Activated T-cell treated with anti-CD3 and anti-CD28 coated beads, Interleukin-2, amount 50 U/mL, for 72 hours (primary cell): ENCODE measurements at places on chromosomes 11 and 22. TPM values are rescaled to one million over a fixed set of nuclear protein-coding genes. Genes with fewer than 3 reads are reported as not detected.

DNA sequence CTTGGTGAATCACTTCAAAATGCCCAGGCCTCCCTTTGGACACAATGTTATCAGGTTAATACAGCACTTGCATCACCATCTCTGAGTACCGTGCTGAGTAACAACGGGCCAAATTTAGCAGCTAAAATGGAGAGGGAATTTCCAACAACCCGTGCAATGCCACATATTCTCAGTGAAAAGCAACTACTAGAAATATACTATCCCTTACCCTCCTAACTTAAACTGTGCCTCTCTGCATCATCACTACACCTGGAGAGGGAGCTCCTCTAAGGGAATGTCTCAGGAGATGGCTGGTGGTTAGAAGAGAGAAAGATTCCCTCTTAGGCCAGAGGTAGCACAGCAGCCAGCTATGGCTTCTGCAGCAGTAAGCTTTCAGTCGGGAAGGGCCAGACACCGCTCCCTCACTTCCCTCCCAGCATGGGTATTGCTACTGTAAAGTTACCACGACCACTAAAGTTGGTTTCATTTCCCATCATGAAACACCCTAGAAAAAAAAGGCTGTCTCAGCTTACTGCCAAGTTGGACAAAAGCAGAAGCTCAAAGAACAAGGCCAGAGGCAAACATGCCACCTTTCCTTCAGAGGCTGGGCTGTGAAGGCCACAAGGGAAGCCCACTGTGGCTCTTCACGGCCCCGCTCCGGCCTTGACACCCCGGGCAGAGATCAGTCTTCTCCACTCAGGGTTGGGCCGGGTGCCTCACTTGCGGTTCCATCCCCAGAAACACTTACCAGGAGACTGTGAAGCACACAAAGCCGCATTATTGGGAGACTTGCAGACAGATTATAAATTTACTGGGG, 3.9 kb downstream of the MAML2 start:
- peaks cover 22% of the 10 kb centered on the region for H3K36me3 ChIP-seq
- H3K4me3 ChIP-seq: peak overlapping the region; percentile 94
- H3K4me1 ChIP-seq: peaks cover 71% of the 10 kb centered on the region
- peak; percentile 54 for DNase-seq

DNA sequence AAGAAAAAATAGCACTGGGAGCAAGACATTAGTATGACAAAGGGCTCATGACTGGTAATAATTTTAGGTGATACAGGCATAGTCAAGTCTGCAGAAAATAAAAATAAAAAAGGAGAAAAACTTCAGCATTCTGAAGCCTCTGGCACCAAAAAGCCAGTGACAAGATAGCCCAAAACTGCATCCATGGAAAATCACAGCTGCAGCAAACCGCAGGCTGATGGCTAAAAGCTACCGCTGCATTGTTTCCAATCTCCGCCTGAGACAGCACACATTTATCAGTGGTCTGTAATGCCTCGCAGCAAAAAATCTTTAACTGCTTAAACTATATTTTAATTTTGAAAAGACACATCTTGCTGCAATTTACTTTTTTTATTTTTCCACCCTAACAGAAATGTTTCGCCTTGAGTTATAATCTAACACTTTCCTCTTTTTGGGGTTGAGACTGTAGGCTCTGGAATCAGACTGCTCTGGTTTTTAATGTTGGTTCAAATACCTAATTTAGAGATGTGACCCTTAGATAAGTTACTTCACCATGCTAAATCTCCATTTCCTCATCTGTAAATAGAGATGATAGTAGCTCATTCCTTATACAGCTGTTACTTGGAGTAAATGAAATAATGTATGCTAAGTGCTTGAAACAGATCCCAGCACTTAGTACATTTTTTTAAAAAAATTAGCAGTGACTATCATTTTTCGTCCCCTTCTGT, 42.0 kb upstream of the FIBIN start:
- DNase-seq: no peak
- H3K27ac ChIP-seq: no peak overlapping the region
- H3K4me3 ChIP-seq: no peak overlapping the region
- H3K4me1 ChIP-seq: no peaks in the 10 kb centered on the region
- H3K27me3 ChIP-seq: no peaks in the 10 kb centered on the region
- no peaks in the 10 kb centered on the region for H3K36me3 ChIP-seq

- DNase-seq: peak; percentile 56
- peak overlapping the region; percentile 98 for H3K27ac ChIP-seq
- peaks cover 10% of the 10 kb centered on the region for H3K36me3 ChIP-seq
- peaks cover 64% of the 10 kb centered on the region for H3K4me1 ChIP-seq
Observed at GRCh38 chr11:14357881-14358728, 878 bp downstream of the RRAS2 start.

DNA sequence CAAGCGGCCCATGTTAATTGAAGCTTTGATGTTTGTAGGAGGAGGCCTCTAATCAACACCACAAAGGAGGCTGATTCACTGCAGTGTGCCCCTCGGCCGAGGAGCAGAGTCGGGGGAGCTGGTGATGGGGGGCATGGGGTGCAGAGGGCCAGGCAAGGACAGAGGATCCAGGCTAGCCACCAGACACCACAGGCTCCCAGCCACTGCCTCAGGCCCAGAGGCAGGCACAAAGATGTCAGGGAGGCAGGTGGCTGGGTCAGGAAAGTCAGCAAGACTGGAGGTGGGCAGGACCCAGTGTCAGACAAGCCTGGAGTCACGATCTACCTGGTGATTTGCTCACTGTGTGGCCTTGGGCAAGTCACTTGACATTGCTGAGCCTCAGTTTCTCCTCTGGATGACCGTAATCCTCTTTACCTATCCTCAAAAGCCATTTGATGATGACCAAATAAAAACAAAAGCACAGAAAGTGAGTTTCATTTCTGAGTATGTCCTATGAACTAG, 121.0 kb downstream of the BUD13 start:
- H3K36me3 ChIP-seq: no peaks in the 10 kb centered on the region
- DNase-seq: no peak
- no peak overlapping the region for H3K4me3 ChIP-seq
- H3K27me3 ChIP-seq: no peaks in the 10 kb centered on the region

DNA sequence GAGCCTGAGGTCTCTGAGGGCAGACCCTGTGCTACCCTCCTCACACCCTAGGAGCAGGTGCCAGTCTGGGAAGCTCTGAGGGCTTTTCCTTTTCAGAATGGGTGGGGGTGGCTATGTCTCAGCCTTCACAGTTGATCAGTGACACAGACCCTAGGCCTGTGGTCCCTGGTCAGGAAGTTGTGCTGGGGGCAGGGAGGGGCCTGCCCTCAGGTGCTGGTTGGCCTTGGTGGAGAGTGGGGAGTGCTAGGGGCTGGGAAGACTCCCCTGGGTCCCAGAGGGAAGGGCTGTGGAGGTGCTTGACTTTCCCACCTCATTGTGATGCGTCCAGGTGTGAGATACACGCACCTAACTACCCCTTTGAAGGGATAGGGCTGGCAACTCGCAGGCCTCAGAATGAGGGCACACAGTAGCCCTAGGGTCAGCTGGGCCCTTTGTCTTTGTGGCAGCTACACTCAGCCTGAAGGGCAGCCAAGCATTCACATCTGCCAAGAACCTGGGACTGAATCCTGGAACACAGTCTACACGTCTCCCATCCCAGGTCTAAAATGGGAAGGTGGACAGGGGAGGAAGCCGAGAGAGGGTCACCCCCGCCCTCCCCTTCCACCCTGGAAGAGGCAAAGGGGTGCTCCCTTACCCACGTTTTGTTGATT, 31.2 kb upstream of the ATXN10 start:
- no peak for DNase-seq
- no peak overlapping the region for H3K4me3 ChIP-seq
- H3K4me1 ChIP-seq: peaks cover 28% of the 10 kb centered on the region
- peaks cover 47% of the 10 kb centered on the region for H3K27me3 ChIP-seq
- H3K27ac ChIP-seq: no peak overlapping the region

DNA sequence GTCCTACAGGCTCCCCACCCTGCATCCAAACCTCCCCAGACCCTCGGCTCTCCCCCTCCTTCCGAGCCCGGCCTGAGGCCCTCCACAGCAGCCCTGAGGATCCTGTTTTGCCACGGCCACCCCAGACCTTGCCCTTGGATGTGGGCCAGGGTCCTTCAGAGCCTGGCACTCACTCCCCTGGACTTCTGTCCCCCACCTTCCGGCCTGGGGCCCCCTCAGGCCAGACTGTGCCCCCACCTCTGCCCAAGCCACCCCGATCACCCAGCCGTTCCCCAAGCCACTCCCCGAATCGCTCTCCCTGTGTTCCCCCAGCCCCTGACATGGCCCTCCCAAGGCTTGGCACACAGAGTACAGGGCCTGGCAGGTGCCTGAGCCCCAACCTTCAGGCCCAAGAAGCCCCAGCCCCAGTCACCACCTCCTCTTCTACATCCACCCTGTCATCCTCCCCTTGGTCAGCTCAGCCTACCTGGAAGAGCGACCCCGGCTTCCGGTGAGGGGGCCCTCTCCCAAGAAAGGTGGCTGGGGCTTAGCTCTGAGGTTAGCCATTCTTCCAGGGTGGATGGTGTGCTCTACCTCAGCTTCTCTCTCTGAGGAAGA, 2.9 kb downstream of the INPP5J start:
- H3K4me3 ChIP-seq: no peak overlapping the region
- H3K27me3 ChIP-seq: no peaks in the 10 kb centered on the region
- no peaks in the 10 kb centered on the region for H3K36me3 ChIP-seq

- peaks cover 1% of the 10 kb centered on the region for H3K36me3 ChIP-seq
- H3K27me3 ChIP-seq: no peaks in the 10 kb centered on the region
- peaks cover 17% of the 10 kb centered on the region for H3K4me1 ChIP-seq
Observed at GRCh38 chr11:794766-795633, 3.1 kb downstream of the SLC25A22 start.

GRCh38 chr11:123408619-123409455, 21.2 kb upstream of the GRAMD1B start:
- H3K4me1 ChIP-seq: peaks cover 45% of the 10 kb centered on the region
- peaks cover 32% of the 10 kb centered on the region for H3K27me3 ChIP-seq
- H3K27ac ChIP-seq: no peak overlapping the region
- DNase-seq: no peak

- no peak overlapping the region for H3K27ac ChIP-seq
- H3K36me3 ChIP-seq: peaks cover 21% of the 10 kb centered on the region
- no peak for DNase-seq
Observed at GRCh38 chr22:49899530-49899929, 18.7 kb downstream of the ALG12 start.

DNA sequence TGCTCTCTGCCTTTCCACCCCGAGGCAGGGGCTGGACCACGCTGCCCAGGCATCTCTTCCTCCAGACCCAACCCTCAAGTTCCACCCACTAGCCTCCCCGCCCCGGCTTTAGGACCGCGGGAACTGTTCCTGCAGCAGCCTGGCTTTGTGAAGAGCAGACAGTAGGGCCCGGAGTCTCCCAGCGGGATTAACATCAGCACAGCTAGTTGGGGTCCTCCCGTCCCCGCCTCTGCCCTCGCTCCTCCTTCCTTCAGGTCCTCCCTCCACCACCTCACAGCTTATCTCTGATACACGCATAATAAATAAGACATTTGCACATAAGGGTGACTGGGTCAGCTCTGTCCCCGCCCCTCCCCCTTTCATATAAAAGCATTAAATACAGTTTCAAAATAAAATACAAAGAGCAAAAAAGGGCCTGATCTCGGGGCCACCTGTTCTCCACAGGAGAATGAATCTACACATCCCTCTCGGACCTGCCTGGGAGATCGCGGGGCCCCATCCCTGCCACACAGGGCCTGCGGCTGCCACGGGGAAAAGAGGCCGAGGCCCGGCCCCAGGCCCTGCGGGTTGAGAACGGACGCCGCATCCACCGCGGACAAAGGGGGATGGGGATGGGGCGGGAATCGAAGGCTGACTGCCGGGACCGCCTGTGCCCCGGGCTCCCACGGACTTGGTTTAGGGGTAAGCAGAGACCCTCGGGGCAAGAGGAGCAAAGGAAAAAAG, 6.5 kb downstream of the ZFTA start:
- no peaks in the 10 kb centered on the region for H3K36me3 ChIP-seq
- H3K4me1 ChIP-seq: peaks cover 9% of the 10 kb centered on the region
- H3K4me3 ChIP-seq: no peak overlapping the region
- no peaks in the 10 kb centered on the region for H3K27me3 ChIP-seq
- no peak overlapping the region for H3K27ac ChIP-seq

DNA sequence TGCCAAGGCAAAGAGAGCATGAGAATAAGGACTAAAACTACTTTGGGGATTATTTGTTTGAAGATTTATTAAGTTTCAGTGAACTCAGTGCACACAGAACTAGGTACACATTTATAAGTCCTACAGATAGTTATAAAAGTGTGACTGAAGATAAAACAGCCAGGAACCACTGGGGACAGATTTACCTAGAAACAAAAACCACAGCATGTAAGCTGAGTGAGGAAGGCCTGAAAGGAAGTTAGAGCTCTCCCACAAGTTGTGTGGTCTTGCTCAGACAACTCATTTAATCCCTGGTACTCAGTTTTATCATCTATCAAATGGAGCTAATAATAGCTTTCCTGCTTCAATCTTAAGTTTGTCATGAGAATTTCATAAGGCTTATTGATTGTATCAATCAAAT, 311.2 kb upstream of the FAT3 start:
- H3K27ac ChIP-seq: no peak overlapping the region
- no peaks in the 10 kb centered on the region for H3K4me1 ChIP-seq
- no peak overlapping the region for H3K4me3 ChIP-seq
- no peak for DNase-seq
- no peaks in the 10 kb centered on the region for H3K36me3 ChIP-seq

GRCh38 chr11:118746988-118747585, 43.9 kb downstream of the DDX6 start:
- no peak for DNase-seq
- no peaks in the 10 kb centered on the region for H3K27me3 ChIP-seq
- peaks cover 15% of the 10 kb centered on the region for H3K36me3 ChIP-seq
- H3K4me1 ChIP-seq: no peaks in the 10 kb centered on the region

- H3K4me3 ChIP-seq: no peak overlapping the region
- no peak overlapping the region for H3K27ac ChIP-seq
- H3K27me3 ChIP-seq: peaks cover 12% of the 10 kb centered on the region
- H3K36me3 ChIP-seq: peaks cover 2% of the 10 kb centered on the region
- no peak for DNase-seq
Observed at GRCh38 chr11:77252555-77253270, 48.8 kb downstream of the GDPD4 start.

- no peak for DNase-seq
- H3K27me3 ChIP-seq: peaks cover 9% of the 10 kb centered on the region
- H3K27ac ChIP-seq: no peak overlapping the region
- no peak overlapping the region for H3K4me3 ChIP-seq
- no peaks in the 10 kb centered on the region for H3K36me3 ChIP-seq
Observed at GRCh38 chr22:18947905-18948304, 11.8 kb upstream of the PRODH start.

- no peaks in the 10 kb centered on the region for H3K4me1 ChIP-seq
- no peak overlapping the region for H3K4me3 ChIP-seq
- no peaks in the 10 kb centered on the region for H3K27me3 ChIP-seq
- no peaks in the 10 kb centered on the region for H3K36me3 ChIP-seq
- H3K27ac ChIP-seq: no peak overlapping the region
Observed at GRCh38 chr11:68792400-68792966, 41.2 kb upstream of the TESMIN start.

GRCh38 chr11:76763573-76764346, 19.4 kb upstream of the TSKU start:
- H3K27ac ChIP-seq: no peak overlapping the region
- peaks cover 18% of the 10 kb centered on the region for H3K4me1 ChIP-seq
- H3K36me3 ChIP-seq: no peaks in the 10 kb centered on the region
- no peak for DNase-seq

GRCh38 chr11:47443028-47443700, 5.8 kb downstream of the RAPSN start:
- no peak for DNase-seq
- no peak overlapping the region for H3K4me3 ChIP-seq
- H3K36me3 ChIP-seq: no peaks in the 10 kb centered on the region
- no peaks in the 10 kb centered on the region for H3K27me3 ChIP-seq

- DNase-seq: peak; percentile 71
- peak overlapping the region; percentile 67 for H3K4me3 ChIP-seq
- peak overlapping the region; percentile 89 for H3K27ac ChIP-seq
- H3K4me1 ChIP-seq: peaks cover 65% of the 10 kb centered on the region
Observed at GRCh38 chr11:85823816-85824215, 12.9 kb upstream of the SYTL2 start.

Gene WBP2NL
- 3.9 TPM for total RNA-seq

Gene CARD16
- 8.0 TPM for total RNA-seq

Gene TST
- 6.7 TPM for total RNA-seq

Gene FXYD2
- 3.7 TPM for total RNA-seq

Gene MPPED1
- not detected for total RNA-seq

Gene HSCB
- total RNA-seq: 24.1 TPM

Gene NRGN
- 4.2 TPM for total RNA-seq
